IMR-90 (cell line): ENCODE measurements at places on chromosomes 11 and 22. TPM values are rescaled to one million over a fixed set of nuclear protein-coding genes. Genes with fewer than 3 reads are reported as not detected.

CRYBB3 gene
- total RNA-seq: not detected in 2 replicates

RCOR2 gene
- total RNA-seq: 0.56 and 0.90 TPM in 2 replicates

ROBO4 gene
- 0.56 and 0.72 TPM in 2 replicates for total RNA-seq

GRCh38 chr11:70569996-70570692 lies 171.8 kb downstream of the CTTN start:
- H3K36me3 ChIP-seq: no peaks in the 10 kb centered on the region
- no peak for DNase-seq
- peaks cover 7% of the 10 kb centered on the region; the same call in 1 of the 2 replicates for H3K4me1 ChIP-seq
- no peak overlapping the region for H3K27ac ChIP-seq
- H3K4me3 ChIP-seq: no peak overlapping the region

DNA sequence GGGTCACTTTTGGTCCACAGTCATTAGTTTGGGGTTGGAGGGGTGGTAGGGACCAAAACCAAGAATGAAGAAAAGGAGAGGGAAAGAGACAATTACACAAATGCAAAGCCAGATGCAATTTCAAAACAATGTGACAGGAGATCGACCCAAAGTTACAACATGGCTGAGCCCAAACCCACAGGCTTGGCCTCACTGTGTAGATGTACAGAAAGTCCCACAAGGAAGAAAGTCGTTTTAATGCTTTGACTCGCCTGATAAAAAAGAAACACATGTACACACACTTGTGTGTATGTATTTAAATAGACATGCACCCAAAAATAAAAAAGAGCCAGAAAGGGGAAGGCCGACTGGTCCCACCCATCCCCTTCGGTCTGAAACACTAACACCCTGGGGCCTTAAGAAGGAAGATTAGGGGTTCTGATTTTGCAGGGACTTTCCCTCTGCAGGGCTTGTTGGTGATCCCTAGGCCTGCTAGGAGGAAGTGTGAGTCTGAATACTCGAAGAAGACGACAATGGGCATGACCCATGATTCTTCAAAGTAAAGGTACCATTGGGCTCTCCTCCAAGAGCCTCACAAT lies 104.1 kb downstream of the ETS1 start:
- no peak for DNase-seq
- peaks cover 43% of the 10 kb centered on the region for H3K36me3 ChIP-seq
- no peak overlapping the region for H3K27ac ChIP-seq
- no peak overlapping the region for H3K4me3 ChIP-seq
